ENCODE measurements at places on chromosomes 1 and 21.

DNA sequence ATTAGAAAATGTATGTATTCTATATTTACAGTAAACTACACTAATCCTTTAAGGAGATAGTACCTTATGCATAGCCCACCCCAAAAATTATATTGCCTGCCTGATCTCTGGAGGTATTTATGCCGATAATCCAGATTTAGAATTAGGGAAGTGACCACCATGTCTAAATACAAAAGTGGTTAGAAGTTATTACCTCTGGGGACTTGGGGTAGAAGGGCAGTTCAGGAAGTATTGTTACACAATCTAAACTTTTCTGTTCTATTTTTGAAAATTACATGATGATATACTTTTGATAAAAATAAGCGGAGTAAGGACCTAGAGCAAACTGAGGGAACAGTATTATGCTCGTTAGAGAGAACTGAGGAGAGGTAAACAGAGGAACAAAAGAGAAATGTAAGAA lies 90.5 kb upstream of the ZP4 start:
- no peak for DNase-seq

DNA sequence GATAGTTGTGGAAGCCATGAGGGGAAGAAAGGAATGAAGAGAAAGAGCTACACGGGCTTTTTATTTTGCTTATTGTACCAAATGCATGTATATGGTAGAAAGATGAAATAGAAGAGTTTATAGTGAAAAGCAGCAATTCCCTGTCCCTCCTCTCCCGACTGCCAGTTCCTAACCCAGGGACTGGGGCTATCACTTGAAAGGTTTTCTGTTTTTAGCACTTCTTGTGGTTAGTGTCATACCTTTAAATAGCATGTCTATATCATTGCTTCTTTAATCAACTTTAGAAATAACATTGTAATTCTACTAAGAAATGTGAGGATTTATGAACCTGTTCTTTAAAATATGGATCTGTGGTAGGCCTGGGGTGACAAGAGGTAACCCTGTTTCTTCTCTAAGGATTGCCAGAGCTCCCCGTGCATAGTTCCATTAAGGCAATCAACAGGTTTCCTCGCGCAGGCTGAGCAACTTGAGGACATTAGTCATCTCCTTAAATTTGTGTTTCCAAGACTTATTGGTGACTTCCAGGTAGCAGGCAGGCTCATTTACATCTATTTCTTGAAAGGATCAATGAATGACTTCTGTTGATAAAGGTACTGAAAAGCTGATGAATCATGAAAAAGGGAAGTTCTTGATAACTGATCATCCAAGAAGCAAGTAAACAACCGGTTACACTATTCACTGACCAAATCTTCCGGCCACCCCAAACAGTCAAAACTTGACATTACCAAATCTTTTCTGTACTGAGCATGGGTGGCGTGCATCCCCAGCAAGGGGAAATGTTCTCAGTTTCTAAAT lies 37.8 kb upstream of the S1PR1 start:
- DNase-seq: no peak

- no peak for DNase-seq
Measured at GRCh38 chr1:33047839-33048305, 11.2 kb upstream of the AK2 start.

GRCh38 chr1:51520700-51521248 lies 1.7 kb upstream of the EPS15 start:
- DNase-seq: no peak
